ENCODE measurements at places on chromosomes 5 and 9.

GRCh38 chr5:95081982-95082381 is 202.9 kb downstream of the MCTP1 start:
- no peak for DNase-seq

DNA sequence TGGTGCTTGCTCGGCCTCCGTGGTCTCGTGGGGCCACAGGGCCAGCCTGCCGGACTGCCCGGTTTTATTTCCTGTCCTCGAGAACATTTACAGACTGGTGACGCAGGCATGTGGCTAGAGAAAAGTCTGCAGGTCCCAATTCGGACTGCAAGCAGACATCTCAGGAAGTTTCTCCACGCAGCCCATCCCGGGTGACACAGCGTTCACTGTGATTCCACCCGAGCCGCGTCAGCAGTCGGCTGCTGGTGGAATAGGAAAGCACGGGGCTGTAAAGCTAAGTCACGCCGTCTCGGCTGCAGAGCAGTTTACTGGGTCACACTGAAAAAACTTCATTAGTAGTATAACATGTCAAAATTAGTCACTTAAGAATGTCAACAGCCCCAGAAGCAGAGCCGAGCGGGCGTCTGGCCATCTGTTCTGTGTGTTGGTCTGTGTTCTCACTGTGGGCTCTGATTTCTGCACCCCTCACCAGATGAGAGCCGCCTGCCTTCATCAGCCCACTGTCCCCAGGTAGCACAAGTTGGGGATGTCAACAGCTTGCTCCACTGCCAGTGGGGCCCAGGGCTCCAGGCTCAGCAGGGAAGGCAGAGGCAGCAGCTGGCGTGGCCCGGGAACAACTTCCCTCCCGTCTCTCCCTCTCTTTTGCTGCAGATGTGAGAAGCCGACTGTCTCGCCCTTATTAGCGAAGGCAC is 363.7 kb downstream of the IRX2 start:
- no peak for DNase-seq

DNA sequence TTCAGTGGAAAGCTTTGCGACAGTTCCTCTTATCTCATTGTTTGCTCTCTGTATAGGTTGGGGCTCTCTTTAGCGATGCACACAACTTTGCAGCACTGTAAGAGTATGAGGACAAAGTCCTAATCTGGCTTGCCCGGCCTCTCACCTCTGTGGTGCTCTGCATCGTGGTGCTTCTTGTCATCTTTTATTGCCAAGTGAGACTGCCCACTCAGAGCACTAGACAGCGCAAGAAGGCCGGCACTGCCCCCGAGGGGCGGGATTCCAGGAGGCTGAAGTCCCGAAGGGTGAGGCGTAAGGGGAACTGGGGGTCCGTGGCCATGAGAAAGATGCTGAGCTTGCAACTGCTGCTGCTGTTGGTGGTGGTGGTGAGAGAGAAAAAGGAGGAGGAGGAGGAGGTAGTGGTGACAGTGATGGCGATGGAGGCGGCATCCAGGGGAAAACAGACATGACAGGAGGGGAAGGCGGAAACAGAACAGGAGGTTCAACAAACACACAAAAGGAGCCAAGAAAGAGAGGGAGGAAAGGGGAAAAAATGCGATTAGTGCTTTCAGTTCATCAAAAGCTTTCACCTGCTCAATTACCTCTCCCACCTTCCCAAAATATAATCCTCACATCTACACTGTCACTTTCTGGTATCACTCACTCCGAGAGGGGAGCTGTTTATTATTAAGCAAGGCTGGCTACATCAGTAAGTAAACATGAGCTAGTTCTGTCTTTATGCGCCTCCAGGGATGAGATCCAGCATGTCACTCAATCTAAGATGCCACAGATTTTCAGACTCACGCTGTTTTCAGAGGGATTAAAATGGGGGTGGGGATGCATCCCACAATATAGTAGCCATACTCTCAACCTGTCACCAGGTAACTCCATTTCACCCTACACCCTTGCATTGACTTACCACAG is 55.1 kb downstream of the TLE1 start:
- DNase-seq: no peak

DNA sequence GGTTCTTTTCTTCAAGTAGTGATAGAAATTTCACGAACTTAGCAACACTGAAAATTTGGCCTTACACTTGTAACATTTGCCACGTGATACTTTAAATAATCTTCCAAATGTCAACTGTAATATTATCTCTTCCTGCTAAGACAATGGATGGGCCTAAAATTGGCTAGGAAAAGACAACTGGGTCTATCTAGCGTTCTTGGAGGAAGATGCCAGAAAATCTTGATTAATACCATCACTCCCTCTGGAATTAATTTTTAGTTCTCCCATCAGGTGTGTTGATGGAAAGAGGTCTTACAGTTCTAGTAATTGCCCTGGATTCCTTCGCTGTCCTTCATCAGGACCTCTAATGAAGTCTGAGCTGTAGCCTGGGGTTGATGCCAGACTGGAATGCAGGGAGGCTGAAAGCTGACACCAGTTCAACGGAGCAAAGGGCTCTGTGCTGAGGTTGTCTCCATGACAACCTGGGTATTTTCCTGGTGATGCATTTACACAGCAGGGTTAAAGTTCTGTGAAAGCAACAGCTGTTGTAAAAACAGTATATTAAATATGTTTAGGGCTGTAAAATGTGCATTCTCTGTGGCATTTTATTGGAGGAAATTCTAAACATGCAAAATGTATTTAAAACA is 92.3 kb downstream of the GAS1 start:
- no peak for DNase-seq

DNA sequence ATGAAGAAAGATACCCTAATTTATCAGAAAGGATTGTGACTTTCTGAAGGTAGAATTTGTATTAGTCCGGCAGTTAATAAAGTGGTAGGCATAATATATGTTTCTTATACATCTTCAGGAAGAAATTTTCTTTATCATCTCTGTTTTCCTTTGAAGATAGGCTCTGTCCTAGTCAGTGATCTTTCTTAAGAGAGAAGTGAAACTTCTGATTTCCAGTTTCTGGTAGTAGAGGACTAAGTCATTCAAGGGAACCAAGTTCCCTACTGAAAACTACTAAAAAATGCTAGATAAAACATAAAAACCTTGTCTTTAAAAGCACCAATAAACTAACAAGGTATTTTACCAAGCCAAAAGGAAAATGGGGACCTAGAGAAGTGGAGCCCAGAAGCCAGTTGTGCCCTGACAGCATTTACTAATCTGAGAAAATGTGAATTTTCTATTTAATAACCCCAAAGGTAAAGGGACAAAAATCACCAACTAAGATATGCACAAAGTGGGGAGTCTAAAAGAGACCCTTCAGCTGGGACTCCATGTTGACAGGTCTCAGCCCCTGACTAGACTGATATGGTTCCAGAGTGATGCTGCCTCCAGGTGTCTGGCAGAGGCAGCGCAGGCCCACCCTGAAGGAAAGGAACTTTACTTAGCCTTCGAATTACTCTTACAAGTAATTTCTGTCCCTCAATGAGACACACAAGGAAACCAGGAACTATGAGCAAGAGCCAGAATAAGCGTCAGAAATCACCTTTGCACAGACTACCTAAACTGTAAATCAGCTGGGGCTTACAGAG is 72.7 kb downstream of the FAM78A start:
- DNase-seq: no peak

DNA sequence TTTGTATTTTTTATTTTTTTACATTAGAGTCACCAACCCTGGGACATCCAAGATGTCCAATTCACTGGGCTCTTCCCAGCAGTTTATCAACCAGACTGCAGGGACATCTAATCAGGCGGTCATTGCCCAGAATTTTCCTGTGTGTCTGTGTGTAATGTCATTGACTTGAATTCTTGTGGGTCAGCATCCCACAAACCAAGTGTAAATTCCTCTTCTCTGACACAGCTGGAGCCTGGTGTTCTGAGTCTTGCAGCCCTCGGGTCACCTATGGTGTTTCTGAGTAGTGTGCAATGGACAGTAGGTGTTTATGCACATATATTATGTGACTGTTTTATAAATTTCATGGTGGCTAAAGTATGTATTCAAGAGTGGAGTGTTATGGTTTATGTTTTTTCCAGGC is 815.7 kb downstream of the SEMA5A start:
- no peak for DNase-seq

DNA sequence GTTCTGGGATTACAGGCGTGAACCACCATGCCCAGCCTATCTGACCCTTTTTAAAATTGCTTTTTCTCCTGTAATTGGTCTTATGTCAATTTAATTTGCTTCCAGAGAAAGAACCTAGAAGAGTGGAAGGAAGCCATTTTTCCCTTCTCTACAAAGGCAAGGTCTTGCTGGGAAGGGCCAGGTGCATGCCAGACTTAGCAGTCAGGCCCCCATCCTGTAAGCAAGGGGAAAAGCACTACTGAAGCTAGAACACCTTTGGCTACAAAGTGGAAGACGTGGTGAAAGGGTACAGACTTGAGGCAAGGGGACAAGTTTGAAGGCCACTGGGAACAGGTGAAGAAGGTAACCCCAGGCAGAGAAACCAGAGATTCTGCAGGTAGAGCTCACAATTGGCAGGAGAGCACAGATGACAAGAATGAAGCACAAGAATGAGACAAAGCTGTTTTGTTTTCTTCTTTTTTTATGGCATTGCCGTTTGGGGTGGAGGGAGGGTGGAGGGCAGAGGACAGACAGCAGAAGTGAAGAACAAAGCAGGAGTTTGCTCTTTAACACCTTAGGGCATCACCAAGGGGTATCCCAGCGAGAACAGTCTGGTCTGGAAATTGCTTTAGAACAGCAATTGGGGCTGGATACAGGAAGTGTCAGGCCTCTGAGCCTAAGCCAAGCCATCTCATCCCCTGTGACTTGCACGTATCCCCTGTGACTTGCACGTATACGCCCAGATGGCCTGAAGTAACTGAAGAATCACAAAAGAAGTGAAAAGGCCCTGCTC is 72.9 kb downstream of the SERINC5 start:
- DNase-seq: no peak

DNA sequence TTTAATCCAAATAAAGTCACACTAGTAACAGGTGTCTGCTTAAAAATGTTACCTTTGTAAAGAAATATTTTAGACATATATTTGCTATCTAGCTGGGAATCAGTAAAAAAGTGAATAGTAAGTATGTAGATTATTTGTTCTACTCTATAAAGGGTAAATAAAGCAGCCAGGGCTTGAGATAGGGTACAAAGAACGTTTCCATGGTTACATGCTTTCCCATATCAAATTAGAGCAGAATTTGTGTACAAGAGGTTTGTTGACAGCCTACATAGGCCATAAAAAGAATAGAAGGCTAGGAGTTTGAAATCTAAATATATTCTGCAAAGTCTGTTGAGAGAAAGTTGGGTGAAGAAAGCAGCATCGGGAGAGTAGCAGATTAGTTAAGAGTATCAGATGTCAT is 160.9 kb upstream of the POU5F2 start:
- DNase-seq: no peak
